ENCODE measurements at places on chromosomes 13 and 19.

- DNase-seq: peak; percentile 30
Observed at GRCh38 chr19:41531438-41532311, 44.3 kb upstream of the CEACAM21 start.

GRCh38 chr13:26449063-26449848, 108.2 kb upstream of the WASF3 start:
- no peak for DNase-seq

DNA sequence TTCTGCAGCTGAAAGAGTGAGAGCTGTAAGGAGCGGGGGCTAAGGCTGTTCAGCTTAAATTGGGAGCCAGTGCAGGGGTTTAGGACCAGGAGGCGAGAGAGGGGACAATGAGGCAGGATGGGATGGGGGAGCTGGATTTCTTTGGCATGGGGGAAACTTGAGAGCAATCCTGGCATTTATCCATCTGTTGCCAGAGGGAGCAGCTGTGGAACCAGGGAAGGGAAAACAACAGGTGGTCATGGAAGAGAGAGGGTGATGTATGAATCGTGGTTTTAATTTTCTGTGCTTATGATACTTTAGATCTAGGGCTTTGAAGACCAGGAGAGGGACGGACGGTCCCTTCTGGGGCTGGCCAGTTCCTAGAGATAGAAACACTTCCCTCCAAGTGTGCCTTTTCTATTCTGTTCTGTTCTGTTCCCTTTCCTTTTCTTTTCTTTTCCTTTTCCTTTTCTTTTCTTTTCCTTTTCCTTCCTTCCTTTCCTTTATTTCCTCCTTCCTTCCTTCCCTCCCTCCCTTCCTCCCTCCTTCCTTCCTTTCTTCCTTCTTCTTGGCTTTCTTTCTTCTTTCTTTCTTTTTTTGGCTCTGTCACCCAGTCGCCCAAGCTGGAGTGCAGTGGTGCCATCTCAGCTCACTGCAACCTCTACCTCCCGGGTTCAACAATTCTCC, 16.0 kb upstream of the CCL25 start:
- DNase-seq: no peak

DNA sequence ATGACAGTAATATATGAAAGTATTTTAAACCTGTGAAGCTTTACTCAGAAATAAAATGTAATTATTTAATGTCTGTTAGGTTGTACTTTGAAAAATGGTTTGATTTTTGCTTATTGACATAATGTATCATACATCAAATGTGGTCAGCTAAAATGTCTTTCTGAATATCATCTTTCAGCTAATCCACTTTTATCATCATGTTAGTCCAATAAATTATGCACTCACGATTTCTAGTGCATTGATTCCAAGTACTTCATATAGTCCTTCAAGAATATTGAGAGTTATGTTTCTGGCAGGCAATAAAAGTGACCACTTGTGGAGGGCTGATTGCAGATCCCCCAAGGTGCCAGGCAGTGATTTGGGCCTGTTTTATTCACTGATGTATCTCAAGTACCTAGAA, 1204.1 kb downstream of the OLFM4 start:
- DNase-seq: no peak

DNA sequence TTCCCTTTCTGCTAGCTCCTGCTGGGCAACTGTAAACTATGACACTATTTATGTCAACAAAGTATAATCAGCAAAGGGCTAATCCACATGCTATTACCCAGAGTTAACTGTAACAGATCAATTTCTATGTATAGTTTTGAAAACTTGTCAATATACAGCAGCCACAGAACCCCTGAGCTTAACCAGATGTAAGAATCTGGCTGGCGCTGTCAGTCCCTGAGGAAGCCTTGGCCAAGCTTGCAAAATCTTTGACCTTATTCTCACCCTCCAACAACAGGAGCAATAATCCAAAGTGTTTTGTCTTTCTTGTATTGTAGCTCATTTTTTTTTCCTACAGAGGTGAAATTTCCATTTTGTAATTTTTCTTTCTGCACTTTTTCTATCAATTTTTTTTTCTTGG, 1230.1 kb upstream of the SLC10A2 start:
- DNase-seq: no peak

DNA sequence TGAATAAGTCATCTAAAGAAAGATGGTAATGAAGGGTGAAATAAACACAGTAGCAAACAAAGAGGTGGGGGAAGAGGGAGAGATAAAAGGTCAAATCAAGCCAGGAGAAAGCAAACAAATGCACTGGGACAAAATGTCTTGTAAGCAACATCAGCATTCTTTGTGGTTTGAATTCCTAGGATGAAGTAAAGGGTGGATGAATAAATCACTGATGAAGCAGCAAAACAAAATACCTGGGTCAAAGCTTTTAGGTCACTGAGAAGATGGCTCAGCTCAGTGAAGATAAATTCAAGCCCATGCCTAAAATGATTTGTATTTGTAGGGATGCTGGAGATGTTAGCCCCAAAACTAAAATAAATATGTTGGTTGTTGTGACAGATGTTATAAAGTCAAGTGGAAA, 86.5 kb upstream of the FBXL3 start:
- no peak for DNase-seq

DNA sequence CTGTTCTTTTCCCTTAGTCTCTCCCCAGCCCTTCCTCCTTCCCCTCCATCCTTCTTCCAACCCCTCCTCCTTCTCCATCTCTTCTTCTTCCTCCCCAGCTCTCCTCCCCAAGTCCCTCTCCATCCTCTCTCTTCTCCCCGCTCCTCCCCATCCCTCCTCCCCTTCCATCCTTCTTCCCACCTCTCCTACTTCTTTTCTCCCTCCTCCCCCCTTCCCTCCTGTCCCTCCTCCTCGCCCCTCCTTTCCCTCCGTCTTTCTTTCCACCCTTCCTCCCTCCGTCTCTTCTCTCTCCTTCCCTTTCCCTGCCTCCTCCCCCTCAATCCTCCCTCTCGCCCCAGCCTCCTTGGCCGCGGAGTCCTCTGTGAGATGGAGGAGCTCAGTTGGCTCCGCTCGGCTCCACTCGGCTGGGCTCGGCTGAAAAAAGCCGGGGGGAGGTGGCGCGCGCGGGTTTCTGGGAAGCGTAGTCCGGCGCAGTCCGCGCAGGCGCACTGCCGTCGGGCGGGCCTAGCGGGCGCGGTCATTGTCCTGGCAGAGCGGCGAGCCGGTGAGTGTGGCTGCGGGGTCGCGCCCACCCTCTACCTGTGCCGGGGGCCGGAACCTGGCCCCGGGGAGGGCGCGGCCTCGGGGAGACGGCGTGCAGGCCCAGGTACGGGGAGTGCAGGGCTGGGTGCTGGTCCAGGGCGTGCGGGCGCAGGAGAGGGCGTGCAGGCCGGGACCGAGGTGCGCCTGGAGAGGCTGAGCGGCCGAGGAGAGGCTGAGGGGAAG, at the start of gene ZNF71:
Gene ZNF71 (plus strand): TSS at position 520 of the 765 bp plus-strand sequence. CDS start 6,257 bp downstream, outside the sequence.
- peak; percentile 73 for DNase-seq

GRCh38 chr19:44955505-44956439, 592 bp downstream of the CLPTM1 start:
- DNase-seq: no peak

DNA sequence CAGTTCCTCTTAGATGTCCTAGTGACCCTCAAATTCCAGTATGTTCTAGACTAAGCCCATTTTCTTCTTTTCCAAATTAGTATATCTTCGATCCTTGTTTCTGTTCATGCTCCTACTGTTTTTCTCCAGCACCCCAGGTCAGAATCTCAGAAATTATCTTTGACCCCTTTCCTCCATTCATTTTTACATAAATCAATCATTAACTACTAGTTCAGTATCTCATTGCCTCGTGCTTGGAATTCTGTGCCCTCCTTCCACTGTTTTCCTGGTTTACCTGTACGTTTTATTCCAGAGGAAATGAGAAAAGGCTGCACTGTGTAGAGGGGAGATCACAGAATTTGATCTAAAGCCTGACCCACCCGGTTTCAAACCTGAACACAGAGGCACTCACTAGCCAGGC, 107.9 kb downstream of the LRCH1 start:
- no peak for DNase-seq

GRCh38 chr13:40213779-40214178, 452.7 kb downstream of the FOXO1 start:
- no peak for DNase-seq

- DNase-seq: no peak
Observed at GRCh38 chr19:53881482-53882390, at the start of gene PRKCG. Gene PRKCG, plus strand, starts transcription at chr19:53882197. Its CDS starts 298 bp downstream, at chr19:53882495.

- no peak for DNase-seq
Observed at GRCh38 chr19:17830567-17831418, 9.5 kb upstream of the INSL3 start.

DNA sequence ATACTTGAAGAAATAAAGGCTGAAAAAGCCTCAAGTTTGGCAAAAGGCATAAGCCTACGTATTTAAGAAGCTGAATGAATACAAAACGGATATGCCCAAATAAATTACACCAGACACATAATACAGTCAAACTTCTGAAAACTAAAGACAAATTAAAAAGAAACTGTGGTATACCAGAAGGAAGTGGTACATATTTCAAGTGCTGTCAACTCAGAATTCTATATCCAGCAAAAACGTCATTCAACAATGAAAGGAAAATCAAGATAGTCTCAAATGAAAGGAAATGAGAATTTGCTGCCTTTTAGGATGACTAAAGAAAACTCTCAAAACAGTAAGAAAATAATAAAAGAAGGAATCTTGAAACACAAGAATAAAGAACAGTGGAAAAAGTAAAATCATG, 69.5 kb downstream of the POLR1D start:
- no peak for DNase-seq

GRCh38 chr13:24228852-24229458, 68.4 kb downstream of the SPATA13 start:
- peak; percentile 43 for DNase-seq

GRCh38 chr13:105787632-105788031, 747.8 kb downstream of the EFNB2 start:
- DNase-seq: no peak

GRCh38 chr13:50572129-50572528, 271.4 kb downstream of the DLEU7 start:
- DNase-seq: no peak

DNA sequence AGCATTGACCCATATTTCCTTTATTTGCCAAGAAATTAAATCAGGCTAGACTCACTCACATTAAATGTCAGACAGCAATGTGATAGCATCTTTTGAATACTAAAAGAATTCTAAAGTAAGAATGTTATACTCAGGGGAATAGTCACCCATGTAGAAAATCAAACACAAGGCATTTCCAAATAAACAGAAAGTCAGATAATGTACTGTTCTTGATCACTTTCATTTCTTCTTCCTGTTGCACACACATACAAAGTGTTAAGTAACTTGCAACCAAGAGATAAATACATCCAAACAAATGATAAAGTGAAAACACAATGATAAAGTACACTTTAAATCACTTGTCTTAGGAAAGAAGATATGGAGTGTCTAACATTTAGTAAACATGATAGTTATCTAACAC, 1366.6 kb upstream of the MIR17HG start:
- DNase-seq: no peak

DNA sequence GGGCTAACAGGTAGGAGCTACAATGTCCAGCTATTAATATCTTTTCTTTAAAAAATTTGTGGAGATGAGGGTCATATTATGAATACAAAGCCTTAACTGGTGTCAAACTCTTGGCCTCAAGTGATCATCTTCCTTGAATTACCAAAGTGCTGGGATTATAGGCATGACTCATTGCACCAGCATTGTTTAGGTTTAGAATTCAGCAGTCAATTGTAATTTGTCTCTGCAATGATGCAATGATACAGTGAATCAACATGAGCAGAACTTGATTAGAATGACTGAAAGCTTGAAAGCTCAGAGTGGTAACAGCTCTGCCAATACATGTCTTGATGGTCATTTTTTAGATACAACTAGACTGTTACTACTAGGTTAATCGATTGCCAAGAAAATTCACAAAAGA, 752.8 kb upstream of the MIR17HG start:
- peak; percentile 4 for DNase-seq

- DNase-seq: peak; percentile 92
Observed at GRCh38 chr19:44752816-44753625, 4.5 kb downstream of the BCL3 start.

- no peak for DNase-seq
Observed at GRCh38 chr13:73623281-73623680, 510.9 kb downstream of the KLF12 start.

DNA sequence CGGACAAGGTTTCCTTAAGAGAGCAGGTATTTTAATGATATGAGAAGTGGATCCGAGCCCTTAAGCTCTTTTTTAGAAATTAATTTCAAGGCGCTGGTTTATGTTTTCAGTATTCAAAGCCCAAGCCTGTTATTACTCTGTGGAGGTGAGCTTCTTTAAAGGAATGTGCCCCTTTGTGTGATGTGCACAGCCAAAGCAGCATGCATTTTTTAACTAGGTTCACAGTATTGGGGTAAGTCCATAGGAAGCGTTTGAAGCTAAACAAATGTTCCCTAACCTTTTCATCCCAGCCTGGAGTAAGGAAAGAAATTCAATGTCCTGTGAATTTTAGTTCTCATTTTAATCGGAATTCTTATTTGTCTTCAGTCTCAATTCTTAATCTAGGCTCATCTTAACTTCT, 217.5 kb downstream of the KCTD12 start:
- no peak for DNase-seq

DNA sequence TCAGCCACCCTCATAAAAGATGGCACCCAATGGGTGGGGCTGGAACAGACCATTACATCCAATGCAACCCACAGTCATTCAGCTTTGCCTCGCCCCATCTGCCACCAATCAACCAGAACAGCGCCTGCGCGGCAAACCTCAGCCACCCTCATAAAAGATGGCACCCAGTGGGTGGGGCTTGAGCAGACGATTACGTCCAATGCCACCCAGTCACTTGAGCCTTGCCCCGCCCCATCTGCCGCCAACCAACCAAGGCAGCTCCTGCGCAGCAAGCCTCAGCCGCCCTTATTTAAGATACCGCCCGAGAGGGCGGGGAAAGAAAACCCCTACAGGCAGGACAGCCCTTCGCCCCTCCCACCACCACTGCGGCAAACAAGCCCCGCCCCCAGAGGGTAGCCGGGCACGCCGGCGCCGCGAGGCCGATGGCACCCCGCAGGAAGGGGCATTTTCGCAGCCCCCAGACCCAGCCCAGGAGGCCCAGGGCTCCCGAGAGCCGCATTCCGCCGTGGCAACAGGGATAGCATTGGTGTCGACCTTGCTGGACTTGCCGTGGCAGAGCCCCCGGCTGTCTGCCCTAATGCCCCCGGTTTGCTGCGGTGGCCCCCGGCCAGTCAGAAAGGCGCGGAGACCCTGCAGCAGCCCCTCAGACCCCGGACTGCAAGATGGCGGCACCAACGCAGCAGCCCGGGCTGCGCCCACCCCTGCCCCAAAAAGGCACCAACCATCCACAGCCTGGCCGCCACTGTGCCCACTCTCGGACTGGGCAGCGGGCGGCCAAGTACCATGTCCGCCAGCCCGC, 675 bp downstream of the PEG3 start:
- DNase-seq: peak; percentile 69

- DNase-seq: no peak
Observed at GRCh38 chr19:14505488-14506239, 9.7 kb upstream of the GIPC1 start.

- no peak for DNase-seq
Observed at GRCh38 chr13:109998684-109999533, 212.5 kb upstream of the IRS2 start.

- DNase-seq: no peak
Observed at GRCh38 chr19:39200803-39201115, 3.3 kb downstream of the SYCN start.

- DNase-seq: no peak
Observed at GRCh38 chr13:79557666-79558065, 76.7 kb downstream of the NDFIP2 start.
